ENCODE measurements at places on chromosomes 4 and X.

GRCh38 chr4:184136525-184136924, 81.1 kb downstream of the ENPP6 start:
- no peak for DNase-seq

- no peak for DNase-seq
These were observed 591 bp upstream of the NWD2 start for GRCh38 chr4:37243722-37244582.

DNA sequence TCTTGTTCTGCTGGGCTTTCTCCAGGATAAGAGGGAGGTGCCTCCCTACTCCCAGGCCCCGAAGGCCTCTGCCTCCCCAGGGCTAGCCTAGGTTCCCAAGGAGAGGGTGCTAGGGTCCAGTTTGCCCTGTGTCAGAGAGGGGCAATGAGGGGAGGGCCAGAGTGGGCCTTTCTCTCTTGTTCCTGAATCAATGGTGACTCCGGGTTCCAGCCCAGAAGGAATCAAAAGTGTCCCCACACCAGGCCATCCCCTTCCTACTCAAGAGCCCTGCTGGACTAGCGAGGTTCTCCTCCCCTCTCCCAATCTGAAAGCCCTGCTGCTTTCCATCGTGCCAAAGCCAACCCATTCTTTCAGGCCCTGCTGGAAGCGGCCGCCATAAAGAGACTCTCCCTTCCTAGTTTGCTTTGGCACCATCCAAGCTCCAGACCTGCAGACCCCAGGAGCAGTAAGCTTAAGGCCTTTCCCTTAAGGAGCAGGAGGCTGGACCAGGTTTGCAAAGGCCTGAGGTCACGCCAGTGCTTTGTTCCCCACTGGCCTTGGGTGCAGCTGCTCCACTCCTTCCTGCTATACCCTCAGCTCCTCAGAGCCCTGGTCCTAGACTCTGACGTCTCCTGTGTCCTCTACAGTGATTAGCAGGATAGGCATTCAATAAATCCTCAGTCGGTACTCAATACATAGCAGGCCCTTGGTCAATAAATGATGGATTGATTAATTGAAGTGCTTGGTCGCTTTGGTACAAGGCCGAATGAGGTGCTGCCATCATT, 10.6 kb downstream of the TSC22D3 start:
- no peak for DNase-seq

DNA sequence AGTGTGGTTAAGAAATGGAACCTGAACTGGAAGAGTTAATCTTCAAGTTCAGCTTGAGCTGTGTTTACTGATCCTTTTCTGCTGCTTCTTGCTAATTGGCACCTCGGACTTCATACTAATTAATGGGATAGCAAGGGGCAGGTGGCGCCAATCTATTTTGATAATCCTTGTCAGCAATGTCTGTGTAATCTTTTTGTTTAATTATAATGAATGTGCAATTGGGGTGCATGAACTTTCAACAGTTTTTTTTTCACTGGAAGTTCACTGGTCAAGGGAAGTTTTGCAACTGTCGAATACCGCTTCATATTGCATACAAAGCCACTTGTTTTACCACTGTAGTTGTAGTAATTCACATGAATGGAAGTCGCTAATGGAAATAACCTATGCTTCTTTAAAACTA, 261.0 kb downstream of the BMPR1B start:
- DNase-seq = no peak

- peak; percentile 66 for DNase-seq
These were observed at the start of gene SLC6A8 for GRCh38 chrX:153687121-153688039. TSS of gene SLC6A8 (plus strand) at chrX:153687926. CDS start at chrX:153688575, 649 bp downstream.

DNA sequence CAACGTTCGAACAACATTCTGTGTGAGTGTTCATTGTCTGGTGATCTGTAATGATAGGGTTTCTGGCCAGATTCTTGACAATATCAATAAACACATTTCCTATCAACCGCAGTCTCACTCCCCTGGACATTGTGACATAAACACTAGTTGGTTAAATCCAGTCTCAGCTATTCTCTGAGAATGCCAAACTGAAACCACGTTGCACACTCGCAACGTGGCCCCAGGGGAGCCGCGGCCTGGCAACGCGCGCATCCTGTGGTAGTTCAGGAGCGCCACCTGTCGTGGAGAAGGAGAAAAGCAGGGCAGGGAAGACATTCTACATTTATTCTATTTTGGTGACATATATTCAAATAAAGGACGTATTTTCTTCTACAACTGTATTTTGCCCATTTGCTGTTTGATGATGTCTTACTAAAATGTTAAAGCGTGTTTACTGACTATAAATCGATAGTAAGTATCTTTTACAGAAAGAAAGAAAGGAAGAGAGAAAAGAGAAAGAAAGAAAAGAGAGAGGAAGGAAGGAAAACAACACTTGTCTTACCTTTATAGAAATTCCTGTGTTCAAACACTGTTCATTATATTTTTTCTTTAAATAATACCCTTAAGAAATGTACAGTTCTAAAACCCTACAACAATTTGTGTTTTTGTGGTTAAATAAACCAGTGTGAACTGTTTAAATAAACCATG, 738.3 kb upstream of the FRG1 start:
- DNase-seq = no peak

DNA sequence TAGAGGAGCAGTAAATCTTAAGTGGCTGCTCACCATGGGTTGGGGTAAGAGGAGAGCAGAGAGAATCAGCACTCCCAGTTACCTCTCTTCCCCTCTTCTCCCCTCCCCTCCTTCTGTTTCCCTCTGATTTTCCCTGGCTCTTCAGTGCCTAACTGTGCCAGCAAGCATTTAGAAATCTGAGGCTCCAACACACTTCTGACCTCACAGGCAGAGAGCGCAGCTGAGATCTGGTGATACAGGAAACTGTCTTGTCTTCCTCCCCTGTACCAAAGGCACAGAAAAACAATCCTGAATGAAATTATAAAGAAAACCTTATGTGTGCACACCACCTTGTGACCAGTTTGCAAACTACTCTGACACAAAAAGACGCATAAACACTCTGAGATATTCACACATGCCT, 82.4 kb upstream of the SMIM10 start:
- no peak for DNase-seq

- no peak for DNase-seq
These were observed 665.1 kb downstream of the RAPGEF2 start for GRCh38 chr4:159768016-159768415.

GRCh38 chrX:11180571-11180970, 69.4 kb downstream of the HCCS start:
- no peak for DNase-seq
